EH (cell line): ENCODE measurements at places on chromosomes 12 and 14.

- no peak for DNase-seq
These were observed 4.5 kb upstream of the TMEM233 start for GRCh38 chr12:119589097-119589496.

- DNase-seq: peak; percentile 88
These were observed 194.0 kb downstream of the ZFP36L1 start for GRCh38 chr14:68598621-68599447.

- DNase-seq: no peak
These were observed 28.3 kb downstream of the MTHFD1 start for GRCh38 chr14:64416348-64416932.

GRCh38 chr14:65054471-65055085 lies 47.7 kb downstream of the MAX start:
- DNase-seq: no peak

- DNase-seq: no peak
These were observed 105.4 kb upstream of the NOS1 start for GRCh38 chr12:117466677-117467362.

- DNase-seq: no peak
These were observed 79.2 kb upstream of the RBM19 start for GRCh38 chr12:114045349-114045748.

DNA sequence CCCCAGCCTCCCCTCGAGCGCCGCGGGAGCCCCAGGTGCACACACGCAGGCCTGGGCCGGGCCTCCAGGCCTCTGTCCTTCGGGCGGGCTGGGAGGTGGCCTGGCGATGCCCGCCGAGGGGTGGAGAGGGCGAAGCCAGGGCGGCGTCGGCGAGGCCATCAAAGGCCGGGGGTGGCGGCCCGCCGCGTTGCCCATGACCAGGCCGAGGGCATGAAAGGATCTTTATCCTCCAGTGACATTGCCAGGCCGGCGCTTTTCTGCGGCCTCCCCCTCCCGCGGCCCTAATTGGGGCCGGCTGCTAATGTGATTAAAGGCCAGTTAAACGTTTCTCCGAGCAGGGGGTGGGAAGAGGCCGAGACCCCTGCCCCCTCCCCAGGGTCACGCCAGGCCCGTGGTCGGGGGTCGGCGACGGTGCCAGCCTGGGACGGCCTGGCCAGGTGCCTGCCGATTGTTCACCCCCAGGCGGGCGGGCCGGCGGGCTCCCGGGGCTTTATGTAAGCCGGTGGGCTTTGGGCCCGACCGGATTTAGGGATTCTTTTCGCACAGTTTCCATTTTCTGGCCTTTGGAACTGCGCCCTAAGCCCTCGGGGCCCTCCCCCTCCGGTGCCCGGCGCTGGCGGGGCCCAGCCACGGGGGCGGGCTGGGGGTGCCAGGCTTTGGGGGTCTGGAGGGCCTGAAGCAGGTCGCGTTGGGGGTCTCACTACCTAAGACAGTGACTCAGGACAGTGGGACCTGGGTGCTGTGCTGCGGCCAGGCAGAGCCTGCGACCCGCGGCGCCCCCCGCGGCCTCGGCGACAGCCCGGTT lies 103.2 kb upstream of the DIO3 start:
- no peak for DNase-seq

DNA sequence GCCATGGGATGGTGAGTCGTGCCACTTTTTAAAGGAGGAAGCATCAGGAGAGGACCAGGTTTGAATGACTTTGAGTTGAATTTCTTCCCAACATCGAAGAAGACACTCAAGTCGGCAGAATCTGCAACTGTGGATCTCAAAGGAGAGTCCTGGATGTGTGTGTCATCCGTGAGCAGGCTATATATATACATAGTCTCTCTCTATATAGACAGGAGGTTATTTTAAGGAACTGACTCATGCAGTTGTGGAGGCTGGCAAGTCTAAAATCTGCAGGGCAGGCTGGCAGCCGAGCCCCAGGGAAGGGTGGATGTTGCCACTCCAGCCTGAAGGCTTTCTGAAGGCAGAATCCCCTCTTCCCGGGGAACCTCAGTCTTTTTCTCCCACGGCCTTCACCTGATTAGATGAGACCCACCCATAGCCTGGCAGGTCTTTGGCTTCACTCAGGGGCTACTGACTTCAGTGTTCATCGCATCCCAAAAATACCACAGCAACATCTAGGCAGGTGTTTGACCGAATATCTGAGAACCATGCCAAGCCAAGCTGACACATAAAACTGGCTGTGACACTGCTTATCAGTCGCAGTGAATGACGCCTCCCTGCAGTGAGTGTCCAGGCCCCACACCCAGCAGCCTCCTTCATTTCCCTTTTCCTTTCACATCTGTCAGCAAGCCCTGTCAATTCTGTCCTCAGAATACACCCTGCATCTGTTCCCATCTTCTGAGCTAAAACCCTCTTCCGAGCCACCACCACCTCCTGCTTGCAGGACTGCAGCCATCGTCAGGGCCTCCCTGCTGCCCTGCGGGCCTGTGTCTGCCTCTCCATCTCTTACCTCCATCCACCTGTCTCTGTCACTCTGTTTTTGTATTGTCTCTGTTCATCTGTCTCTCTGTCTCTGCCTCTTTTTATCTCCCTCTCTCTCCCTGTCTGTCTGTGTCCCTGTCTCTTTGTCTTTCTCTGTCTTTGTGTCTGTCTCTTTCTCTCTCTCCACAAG lies 54.0 kb downstream of the ZNF664 start:
- DNase-seq: peak; percentile 91

GRCh38 chr12:132415327-132416120 lies 74.4 kb upstream of the FBRSL1 start:
- no peak for DNase-seq

DNA sequence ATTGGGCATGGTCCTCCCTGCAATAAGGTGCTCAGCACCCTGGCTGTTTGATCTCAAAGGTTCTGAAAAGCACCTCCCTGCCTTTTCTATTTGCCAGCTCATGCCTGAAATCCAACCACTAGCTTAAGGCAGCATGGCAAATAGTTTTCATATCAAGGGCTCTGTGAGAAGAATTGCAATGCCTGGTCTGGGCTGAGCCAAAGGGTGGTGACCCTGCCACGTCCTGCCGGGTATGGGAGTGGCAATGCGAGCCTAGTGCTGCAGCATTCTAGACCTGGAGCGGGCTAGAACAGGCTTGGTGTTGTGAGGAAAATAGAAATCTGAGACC lies 2.3 kb upstream of the SCNN1A start:
- peak; percentile 16 for DNase-seq

- peak; percentile 23 for DNase-seq
These were observed 45.6 kb downstream of the DNAH10 start for GRCh38 chr12:123807670-123808069.

GRCh38 chr14:68342216-68342763 lies 450.6 kb downstream of the ZFP36L1 start:
- DNase-seq: no peak

GRCh38 chr14:75497191-75497590 lies 25.1 kb upstream of the BATF start:
- no peak for DNase-seq

DNA sequence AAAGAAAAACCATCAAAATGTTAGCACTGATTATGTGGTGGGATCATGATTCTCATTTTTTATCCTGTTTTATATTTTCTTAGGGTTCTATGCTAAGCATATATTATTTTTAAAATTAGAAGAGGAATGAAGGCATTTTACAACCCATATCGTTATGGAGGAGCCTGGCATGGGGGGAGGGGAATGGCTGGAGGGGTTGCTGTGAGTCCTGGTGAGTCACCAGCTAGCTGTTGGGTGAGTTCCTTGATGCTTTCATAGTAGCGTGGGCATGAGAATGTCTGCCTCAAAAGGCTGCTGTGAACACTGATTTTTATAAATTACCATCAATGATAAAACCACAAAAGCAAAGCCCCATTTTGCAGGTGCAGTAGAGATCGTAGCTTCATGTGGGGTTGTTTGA lies 46.9 kb downstream of the C14orf132 start:
- DNase-seq: peak; percentile 89

DNA sequence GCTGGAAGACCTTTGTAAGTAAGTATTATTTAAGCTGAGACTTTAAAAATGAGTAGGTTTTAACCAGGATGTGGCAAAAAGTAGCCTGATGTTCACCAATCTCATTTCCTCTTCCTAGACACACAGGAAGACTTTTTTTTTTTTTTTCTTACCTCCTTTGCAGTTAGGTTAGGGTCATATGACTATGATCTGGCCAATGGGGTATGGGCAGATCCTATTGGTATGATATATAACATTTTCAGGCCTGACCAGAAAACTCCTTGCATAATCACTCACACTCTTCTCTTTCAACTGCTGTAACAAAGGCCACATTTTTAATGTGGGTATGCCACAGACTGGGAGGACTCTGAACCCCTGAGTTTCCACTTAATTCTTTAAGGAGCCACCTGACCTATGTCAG lies 2.7 kb upstream of the RPS6KA5 start:
- DNase-seq: peak; percentile 11

GRCh38 chr14:66378712-66379505 lies 107.3 kb upstream of the CCDC196 start:
- DNase-seq: no peak

DNA sequence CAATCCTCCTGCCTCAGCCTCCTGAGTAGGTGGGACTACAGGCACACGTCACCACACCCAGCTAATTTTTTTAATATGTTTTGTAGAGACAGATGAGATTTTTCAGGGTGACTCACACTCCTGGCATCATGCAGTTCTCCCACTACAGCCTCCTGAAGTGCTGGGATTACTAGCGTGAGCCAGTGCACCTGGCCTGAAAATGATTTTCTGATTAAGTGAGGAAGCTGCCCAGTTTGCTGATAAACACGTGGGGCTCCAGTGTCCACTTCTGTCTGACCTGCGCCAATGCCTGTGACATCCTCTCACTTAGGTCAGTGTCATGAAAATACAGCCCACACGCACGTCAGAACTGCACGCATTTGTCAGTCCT lies 37.0 kb upstream of the SFSWAP start:
- peak; percentile 7 for DNase-seq

GRCh38 chr14:99649219-99649618 lies 4.3 kb downstream of the HHIPL1 start:
- DNase-seq: peak; percentile 69

- peak; percentile 33 for DNase-seq
These were observed 28.5 kb downstream of the CD9 start for GRCh38 chr12:6228535-6229223.

GRCh38 chr14:31380106-31380505 lies 40.2 kb downstream of the HEATR5A start:
- DNase-seq: peak; percentile 42

- no peak for DNase-seq
These were observed 17.6 kb downstream of the AGAP2 start for GRCh38 chr12:57720606-57721595.

DNA sequence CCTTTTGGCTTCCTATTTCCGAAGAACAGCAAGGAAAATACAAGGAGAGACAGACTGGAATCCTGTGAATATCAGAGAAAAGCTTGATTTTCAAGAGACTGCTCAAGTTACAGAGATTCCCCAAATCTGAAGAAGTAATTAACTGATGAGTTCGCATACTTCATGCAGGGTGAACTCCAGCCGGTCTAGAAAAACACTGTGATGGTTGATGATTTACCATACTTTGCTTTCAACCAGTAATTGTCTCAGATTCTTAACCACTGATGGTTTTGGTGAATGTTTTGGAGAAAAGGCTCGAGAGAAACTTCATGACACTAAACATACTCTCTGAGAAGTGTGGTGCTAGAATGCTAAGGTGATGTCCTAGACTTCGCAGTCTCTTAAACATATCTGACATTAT lies 4.4 kb upstream of the PLXNC1 start:
- no peak for DNase-seq

DNA sequence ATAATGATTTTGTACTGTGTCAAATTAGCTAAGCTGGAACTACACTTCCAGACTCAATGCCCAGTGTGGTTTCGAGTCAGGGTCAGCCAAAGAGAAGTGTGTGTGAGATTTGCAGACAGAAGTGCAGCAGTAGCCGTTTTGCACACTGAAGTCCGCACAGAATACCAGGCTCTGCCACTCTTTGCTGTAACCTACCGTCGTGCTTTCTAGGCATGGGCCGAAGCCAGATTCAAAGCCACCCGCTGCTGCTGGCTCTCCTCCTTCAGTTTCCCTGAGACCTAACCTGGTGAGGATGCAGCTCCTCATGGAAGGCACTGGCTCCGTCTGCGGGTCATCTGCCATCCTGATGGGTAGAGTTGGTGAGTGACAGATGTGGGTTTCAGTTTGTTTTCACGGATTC lies 48.8 kb downstream of the LRTM2 start:
- no peak for DNase-seq

DNA sequence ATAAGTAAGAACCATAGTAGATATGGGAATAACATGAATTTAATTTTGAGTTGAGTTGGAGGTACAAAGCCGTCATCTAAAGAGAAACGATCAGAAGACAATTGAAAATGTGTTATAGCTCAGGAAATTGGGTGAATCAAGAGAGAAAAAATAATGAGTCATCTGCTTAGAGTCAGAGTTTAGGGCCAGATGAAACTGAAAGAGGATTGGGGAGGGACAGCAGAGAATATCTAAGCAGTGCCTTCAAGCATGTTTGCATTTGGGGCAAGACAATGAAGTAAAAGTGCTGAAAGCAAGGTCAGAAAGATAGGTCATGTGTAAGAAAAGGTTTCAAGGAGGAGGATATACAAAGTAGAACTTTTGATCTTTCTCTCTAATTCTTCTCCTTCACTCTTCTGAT lies 49.4 kb downstream of the SLC15A5 start:
- DNase-seq: no peak

- no peak for DNase-seq
These were observed 54.4 kb downstream of the IQSEC3 start for GRCh38 chr12:120951-121350.

DNA sequence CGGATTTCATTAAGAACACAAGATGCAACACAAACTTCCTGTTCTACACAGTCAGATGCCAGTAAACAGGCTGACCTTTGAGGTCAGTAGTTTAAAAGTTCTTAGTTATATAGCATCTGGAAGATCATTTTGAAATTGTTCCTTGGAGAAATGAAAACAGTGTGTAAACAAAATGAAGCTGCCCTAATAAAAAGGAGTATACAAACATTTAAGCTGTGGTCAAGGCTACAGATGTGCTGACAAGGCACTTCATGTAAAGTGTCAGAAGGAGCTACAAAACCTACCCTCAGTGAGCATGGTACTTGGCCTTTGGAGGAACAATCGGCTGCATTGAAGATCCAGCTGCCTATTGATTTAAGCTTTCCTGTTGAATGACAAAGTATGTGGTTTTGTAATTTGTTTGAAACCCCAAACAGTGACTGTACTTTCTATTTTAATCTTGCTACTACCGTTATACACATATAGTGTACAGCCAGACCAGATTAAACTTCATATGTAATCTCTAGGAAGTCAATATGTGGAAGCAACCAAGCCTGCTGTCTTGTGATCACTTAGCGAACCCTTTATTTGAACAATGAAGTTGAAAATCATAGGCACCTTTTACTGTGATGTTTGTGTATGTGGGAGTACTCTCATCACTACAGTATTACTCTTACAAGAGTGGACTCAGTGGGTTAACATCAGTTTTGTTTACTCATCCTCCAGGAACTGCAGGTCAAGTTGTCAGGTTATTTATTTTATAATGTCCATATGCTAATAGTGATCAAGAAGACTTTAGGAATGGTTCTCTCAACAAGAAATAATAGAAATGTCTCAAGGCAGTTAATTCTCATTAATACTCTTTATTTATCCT lies 13.5 kb downstream of the PTGER2 start:
- DNase-seq: no peak

DNA sequence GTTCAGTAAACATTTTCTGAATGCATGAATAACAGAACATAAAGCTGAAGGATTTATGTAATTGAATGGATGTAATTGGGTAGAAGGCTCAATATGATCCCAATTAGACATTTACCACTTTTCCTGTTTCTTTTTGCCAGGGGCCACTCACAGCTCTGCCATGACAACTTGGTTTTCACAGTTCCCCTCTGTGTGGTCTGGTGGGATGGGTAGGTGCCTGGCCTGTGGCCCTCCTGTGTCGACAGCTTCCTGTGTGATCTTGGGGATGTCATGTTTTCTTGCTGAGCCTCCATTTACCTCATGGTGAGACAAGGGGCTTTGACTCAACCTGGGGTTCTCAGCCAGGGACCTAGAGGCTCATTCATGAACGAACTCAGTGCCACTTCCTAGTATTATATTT lies 12.6 kb upstream of the SERPINA10 start:
- DNase-seq: no peak
